Upper lobe of left lung (tissue), 6 donors: ENCODE measurements at places on chromosomes 1 and 21. TPM values are rescaled to one million over a fixed set of nuclear protein-coding genes. Genes with fewer than 3 reads are reported as not detected.

- peak; percentile 33 for DNase-seq
- no peaks in the 10 kb centered on the region for H3K27me3 ChIP-seq
- peaks cover 12% of the 10 kb centered on the region for H3K4me1 ChIP-seq
- peak overlapping the region; percentile 56 for H3K4me3 ChIP-seq
Measured at GRCh38 chr1:147598621-147599361, 57.5 kb downstream of the BCL9 start.

DNA sequence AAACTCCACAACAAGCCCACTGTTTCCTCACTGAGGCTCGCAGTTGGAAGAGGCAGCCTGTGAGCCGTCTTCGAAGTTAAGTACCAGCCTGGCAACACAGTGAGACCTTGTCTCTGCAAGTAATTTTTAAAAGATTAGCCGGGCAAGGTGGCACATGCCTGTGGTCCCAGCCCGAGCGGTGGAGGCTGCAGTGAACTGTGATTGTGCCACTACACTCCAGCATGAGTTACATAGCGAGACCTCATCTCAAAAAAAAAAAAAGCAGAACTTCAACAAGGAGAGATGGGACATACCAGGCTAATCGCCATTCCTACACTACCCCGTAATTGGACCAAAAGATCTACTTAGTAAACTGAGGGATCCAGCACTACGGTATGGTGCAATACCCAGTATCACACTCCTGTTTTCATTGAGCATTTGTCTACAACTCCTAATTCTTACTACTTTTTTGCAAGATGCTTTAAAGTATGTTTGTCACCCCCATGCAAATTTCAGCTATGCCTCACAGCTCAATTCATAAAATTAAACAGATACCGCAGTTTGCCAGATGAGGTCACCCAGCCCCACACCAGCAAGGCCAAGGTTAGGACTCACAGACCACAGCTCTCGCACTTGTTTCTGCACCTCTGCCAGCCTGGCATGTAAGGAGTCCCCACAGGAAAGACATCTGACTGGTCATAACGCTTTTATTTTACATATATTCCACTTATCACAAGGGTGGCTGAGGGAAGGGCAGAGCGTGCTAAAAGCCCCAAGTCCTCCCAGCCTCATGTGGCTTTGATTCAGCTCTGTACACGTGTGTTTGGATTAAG lies 21.0 kb downstream of the SDE2 start:
- H3K4me1 ChIP-seq, result no peaks in the 10 kb centered on the region
- H3K36me3 ChIP-seq, result peaks cover 62% of the 10 kb centered on the region
- no peak overlapping the region for H3K27ac ChIP-seq

- DNase-seq, result no peak
- H3K4me3 ChIP-seq, result no peak overlapping the region
- H3K4me1 ChIP-seq, result peaks cover 30% of the 10 kb centered on the region
- no peak overlapping the region for H3K27ac ChIP-seq
- no peaks in the 10 kb centered on the region for H3K27me3 ChIP-seq
Measured at GRCh38 chr21:42724226-42724920, 71.0 kb downstream of the PDE9A start.

GRCh38 chr1:155983191-155984024 lies 5.1 kb upstream of the ARHGEF2 start:
- H3K36me3 ChIP-seq, result no peaks in the 10 kb centered on the region
- no peak overlapping the region for H3K4me3 ChIP-seq
- no peak for DNase-seq
- no peaks in the 10 kb centered on the region for H3K27me3 ChIP-seq
- peaks cover 63% of the 10 kb centered on the region for H3K4me1 ChIP-seq

Gene MTFR1L
- 62.9 TPM for total RNA-seq

GRCh38 chr1:50371749-50372148 lies 51.5 kb downstream of the DMRTA2 start:
- H3K36me3 ChIP-seq, result no peaks in the 10 kb centered on the region
- H3K4me1 ChIP-seq, result no peaks in the 10 kb centered on the region
- no peak overlapping the region for H3K27ac ChIP-seq
- H3K4me3 ChIP-seq, result no peak overlapping the region
- H3K27me3 ChIP-seq, result no peaks in the 10 kb centered on the region
- DNase-seq, result no peak

- H3K27me3 ChIP-seq, result no peaks in the 10 kb centered on the region
- H3K27ac ChIP-seq, result peak overlapping the region; percentile 80
- H3K4me1 ChIP-seq, result peaks cover 36% of the 10 kb centered on the region
- H3K4me3 ChIP-seq, result no peak overlapping the region
- H3K36me3 ChIP-seq, result no peaks in the 10 kb centered on the region
Measured at GRCh38 chr1:8006037-8006963, 19.8 kb downstream of the ERRFI1 start.

DNA sequence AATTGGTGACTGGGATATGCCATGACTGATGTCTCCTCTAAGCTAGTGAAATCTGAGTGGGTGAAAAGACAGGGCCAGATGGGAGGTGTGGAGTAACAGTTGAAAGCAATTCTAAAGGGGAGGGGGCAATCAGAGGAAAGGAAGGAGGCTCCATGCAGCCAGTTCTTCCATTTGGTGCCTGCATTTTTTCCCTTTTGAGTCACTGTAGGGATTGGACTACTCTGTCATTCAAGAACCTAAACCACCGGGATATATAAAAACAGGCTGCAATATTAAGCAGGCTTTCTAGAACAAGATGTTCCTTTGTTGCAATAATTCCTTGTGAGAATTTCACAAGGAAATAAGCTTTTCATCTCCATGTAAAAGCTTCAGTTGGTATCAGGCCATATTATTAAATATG lies 18.3 kb downstream of the CLIC6 start:
- H3K27ac ChIP-seq, result no peak overlapping the region
- DNase-seq, result no peak
- no peaks in the 10 kb centered on the region for H3K4me1 ChIP-seq
- H3K4me3 ChIP-seq, result no peak overlapping the region
- no peaks in the 10 kb centered on the region for H3K36me3 ChIP-seq

Gene TTC22
- total RNA-seq, result 12.9 TPM

- H3K36me3 ChIP-seq, result no peaks in the 10 kb centered on the region
- no peaks in the 10 kb centered on the region for H3K4me1 ChIP-seq
- H3K27me3 ChIP-seq, result no peaks in the 10 kb centered on the region
- no peak overlapping the region for H3K4me3 ChIP-seq
- no peak overlapping the region for H3K27ac ChIP-seq
Measured at GRCh38 chr1:233625510-233625981, 11.6 kb downstream of the KCNK1 start.

- peaks cover 18% of the 10 kb centered on the region for H3K4me1 ChIP-seq
- peak overlapping the region; percentile 82 for H3K27ac ChIP-seq
- DNase-seq, result no peak
- no peak overlapping the region for H3K4me3 ChIP-seq
Measured at GRCh38 chr21:45517249-45518065, 24.8 kb downstream of the SLC19A1 start.

- no peaks in the 10 kb centered on the region for H3K27me3 ChIP-seq
- H3K4me3 ChIP-seq, result no peak overlapping the region
- H3K36me3 ChIP-seq, result no peaks in the 10 kb centered on the region
- no peaks in the 10 kb centered on the region for H3K4me1 ChIP-seq
- no peak for DNase-seq
Measured at GRCh38 chr21:18157406-18157805, 87.2 kb upstream of the CHODL start.

DNA sequence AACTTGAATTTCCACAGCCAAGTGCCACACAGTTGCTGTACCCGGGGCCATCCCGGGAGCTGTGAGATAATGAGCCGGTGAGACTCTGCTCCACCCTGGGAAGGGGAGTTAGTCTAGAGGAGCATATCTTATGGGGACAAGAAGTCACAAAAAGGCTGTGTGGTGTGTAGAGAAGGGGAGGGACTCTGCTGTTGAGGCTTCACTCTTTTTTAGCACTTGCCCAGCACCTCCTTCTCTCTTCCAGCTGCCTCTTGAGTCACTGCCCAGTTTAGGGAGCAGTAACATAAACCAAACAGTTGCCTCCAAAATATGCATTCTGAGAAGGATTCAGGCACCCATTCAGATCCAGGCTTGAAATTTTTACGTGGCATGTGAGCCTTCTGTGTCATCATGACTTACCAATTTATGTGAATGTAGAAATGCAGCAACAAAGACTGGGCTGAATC lies 744 bp upstream of the WDR26 start:
- H3K4me3 ChIP-seq, result peak overlapping the region; percentile 83
- H3K27me3 ChIP-seq, result no peaks in the 10 kb centered on the region
- peaks cover 33% of the 10 kb centered on the region for H3K4me1 ChIP-seq
- DNase-seq, result no peak
- peaks cover 7% of the 10 kb centered on the region for H3K36me3 ChIP-seq

Gene TRIM58
- 15.1 TPM for total RNA-seq

GRCh38 chr1:25922971-25923552 lies 16.8 kb upstream of the STMN1 start:
- peak overlapping the region; percentile 83 for H3K27ac ChIP-seq
- peak; percentile 37 for DNase-seq
- H3K27me3 ChIP-seq, result no peaks in the 10 kb centered on the region
- H3K4me3 ChIP-seq, result peak overlapping the region; percentile 48
- H3K36me3 ChIP-seq, result no peaks in the 10 kb centered on the region

DNA sequence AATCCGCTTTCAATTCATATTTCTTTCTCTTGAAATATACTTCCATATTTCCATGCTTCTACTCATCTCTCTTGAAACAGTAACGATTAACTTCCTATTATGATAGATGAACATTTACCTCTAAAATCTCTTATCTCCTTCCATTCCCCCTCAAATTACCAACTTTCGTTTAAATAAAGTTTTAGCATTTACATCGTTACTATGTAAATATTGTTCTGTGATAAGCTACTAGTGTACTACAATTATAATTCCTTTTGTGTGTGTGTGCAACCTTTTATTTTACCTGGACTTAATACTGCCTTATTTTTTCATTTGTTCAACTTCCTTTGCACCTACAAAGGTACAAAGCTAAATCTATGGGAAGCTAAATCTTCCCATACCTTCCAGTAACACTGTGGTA lies 4.5 kb downstream of the FOXE3 start:
- no peak for DNase-seq
- no peaks in the 10 kb centered on the region for H3K36me3 ChIP-seq
- H3K4me1 ChIP-seq, result no peaks in the 10 kb centered on the region
- no peak overlapping the region for H3K4me3 ChIP-seq
- H3K27me3 ChIP-seq, result peaks cover 17% of the 10 kb centered on the region

Gene DMRTA2
- not detected for total RNA-seq

Gene TRPM2
- 37.7 TPM for total RNA-seq

Gene CSTB
- total RNA-seq, result 50.6 TPM

DNA sequence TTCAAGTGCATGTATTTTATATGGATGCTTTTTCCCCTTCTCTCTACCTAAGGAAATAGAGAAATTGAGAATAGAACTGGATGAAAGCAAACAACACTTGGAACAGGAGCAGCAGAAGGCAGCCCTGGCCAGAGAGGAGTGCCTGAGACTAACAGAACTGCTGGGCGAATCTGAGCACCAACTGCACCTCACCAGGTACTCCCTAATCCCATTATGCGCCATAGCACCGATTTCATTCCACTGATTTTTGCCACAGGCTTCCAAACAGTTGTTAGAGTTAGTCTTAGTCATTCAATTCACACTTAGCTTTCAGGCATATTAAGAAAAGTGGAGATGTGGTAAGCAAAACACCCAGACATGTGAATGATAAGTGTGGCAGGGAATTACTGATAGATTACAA lies 122.8 kb downstream of the SDCCAG8 start:
- H3K27ac ChIP-seq, result no peak overlapping the region
- no peak overlapping the region for H3K4me3 ChIP-seq
- no peak for DNase-seq
- no peaks in the 10 kb centered on the region for H3K4me1 ChIP-seq
- no peaks in the 10 kb centered on the region for H3K36me3 ChIP-seq

DNA sequence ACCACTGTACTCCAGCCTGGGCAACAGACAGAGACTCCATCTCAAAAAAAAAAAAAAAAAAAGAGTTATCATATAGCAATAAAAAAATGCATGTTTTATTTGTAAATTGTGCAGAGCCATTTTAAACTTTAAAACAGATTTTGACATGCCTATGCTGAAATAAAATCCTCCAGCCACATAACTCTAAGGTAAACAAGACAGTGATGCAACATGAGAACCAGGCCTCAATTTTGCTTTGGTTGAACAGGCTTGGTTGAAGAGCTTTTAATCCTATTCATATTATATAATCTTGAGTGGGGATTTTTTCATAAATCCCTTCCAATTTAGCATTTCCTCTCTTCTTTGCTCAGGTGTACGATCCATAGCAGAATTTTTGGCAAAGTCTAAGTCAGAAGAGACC lies 26.1 kb downstream of the ARMH1 start:
- no peak for DNase-seq
- H3K27me3 ChIP-seq, result no peaks in the 10 kb centered on the region
- no peak overlapping the region for H3K27ac ChIP-seq
- no peaks in the 10 kb centered on the region for H3K4me1 ChIP-seq
- no peaks in the 10 kb centered on the region for H3K36me3 ChIP-seq
- H3K4me3 ChIP-seq, result no peak overlapping the region

DNA sequence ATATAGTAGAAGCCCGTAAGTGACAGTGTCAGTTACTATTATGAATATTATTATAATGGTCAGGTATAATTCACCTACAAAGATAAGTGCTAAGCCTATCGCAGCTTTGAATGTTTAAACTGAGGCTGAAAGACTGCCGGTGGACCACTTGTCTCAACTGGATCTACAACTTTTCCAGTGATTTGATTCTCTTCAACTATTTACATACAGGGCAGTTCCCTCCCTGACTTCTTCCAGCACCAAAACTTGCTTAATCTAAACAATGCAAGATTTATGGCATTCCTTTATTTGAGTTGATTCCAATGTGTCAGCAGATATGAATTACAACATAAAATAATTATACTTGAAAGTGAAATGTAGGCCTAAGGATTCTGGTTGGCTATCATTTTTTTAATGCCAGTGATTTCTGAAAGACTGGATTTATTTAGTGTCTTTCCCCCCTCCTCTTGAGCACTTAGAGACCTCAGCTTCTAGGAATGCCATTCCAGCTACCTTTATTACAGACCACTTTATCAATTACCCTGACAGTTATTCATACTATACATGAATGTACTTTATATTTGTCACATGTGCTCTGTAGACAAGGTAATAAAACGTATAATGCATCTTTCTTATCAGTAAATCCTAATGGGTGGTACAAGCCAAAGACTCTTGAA lies 153.3 kb upstream of the C8B start:
- no peak for DNase-seq
- no peaks in the 10 kb centered on the region for H3K36me3 ChIP-seq
- no peak overlapping the region for H3K27ac ChIP-seq
- H3K27me3 ChIP-seq, result no peaks in the 10 kb centered on the region
- no peaks in the 10 kb centered on the region for H3K4me1 ChIP-seq

DNA sequence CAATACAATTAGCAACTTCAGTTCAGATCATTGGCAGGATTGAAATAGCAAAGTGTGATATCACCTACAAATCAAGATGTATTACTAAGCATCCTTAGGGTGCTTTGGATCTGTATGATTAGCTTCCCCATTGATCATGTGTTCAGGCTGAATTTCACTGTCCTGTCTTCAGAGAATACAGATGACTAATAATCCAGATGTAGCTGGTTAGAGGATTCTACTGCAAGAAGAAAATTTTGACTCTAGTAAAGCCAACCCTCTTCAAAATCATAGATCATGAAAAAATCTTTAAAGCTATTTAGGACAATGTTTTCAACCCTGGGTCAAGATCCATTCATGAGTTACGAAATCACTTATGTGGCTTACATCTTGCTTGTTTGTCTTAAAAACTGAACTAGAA lies 184.4 kb downstream of the PTGER3 start:
- H3K27me3 ChIP-seq, result no peaks in the 10 kb centered on the region
- no peak overlapping the region for H3K27ac ChIP-seq
- no peaks in the 10 kb centered on the region for H3K4me1 ChIP-seq
- DNase-seq, result no peak
- H3K36me3 ChIP-seq, result no peaks in the 10 kb centered on the region
